H9 (cell line): ENCODE measurements at places on chromosomes 16 and 17. TPM values are rescaled to one million over a fixed set of nuclear protein-coding genes. Genes with fewer than 3 reads are reported as not detected.

DNA sequence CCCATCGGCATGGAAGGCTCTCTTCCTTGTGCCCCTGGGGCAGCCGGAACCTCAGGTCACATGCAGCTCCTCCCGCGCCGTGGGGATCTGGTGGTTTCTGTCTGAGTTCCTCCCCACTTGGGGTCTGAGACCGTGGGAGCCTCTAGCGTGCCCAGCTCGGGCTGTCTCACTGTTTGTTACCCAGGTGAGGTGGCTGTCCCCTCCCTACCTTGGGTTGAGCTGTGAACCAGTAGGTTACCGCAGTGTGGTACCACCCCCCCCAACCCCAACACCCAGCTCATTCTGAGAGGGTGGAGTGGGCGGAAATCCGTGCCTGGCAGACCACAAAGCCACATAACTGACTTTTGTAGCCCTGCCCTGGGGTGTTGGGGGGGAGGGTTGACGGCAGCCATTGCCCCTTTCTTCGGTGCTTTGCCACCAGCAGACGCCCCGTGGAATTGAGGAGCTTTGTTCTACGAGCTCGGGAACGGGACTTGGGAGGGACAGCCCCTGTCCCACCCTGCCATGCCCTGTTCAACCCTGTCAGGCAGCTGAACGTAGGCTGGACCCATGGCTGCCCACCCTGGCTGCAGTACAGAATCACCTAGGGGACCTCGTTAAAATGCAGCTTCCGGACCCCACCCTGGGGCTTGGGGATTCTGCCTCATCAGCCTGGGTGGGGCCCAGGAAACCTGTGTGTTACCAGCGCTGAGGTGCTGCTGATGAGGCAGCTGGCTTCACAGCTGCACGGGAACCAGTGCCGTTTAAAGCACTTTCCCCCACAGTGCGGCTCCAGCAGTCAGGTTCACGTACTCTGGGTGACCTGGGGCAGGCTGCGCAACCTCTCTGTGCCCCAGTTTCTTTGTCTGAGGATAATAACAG lies 18.5 kb downstream of the RAP1GAP2 start:
- peak; percentile 32 for DNase-seq

Gene NEUROD2
- not detected in 2 replicates for total RNA-seq

Gene TPSD1
- total RNA-seq: not detected in 2 replicates

Gene KCNJ18
- not detected in 2 replicates for total RNA-seq

Gene SLC35G6
- total RNA-seq: not detected in 2 replicates

DNA sequence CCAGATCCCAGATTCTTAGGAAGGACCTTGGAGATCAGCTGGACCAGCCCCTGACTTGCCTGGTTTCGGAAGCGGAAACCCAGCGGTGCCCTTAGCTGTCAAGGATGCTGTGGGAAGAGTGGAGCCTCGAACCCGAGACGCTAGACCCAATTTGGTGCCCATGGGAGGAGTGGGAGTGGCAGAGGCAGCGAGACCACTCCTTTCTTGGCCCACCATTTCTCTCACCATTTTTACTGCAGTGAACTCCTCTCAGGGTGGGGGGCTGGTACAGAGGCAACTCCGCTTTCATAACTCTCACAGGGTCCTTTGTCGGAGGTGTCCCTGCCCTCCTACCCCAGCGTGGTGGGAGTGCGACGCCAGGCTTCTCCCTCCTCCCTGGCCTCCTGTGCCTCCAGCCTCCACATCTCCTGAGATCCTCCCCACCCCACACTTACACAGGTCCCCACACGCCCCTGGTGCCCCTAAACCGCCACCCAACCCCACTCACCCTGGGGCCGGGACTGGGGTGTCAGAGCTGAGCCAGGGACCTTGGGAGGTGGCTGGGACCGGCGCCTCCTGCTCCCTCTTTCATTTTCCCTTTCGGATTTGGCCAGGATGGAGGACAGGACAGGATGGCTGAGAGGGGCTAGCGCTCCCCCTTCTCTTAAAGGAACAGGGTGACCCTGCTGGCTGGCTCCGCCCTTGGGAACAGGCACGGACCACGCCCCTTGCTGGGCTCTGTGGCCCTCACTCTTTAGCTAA lies at the start of gene GJD3:
GJD3 (minus strand) TSS at position 617 of the 741 bp plus-strand sequence. CDS start 922 bp downstream, outside the sequence.
- peak; percentile 89 for DNase-seq

GRCh38 chr16:9099131-9099625 lies 7.7 kb downstream of the HAPSTR1 start:
- DNase-seq: no peak
